Activated CD4-positive, alpha-beta T cell treated with anti-CD3 and anti-CD28 coated beads, Interleukin-2, amount 50 U/mL, for 48 hours (primary cell): ENCODE measurements at places on chromosomes 2 and 18.
A peak's percentile ranks its signal among the peaks of the same experiment; 100 is the strongest.

DNA sequence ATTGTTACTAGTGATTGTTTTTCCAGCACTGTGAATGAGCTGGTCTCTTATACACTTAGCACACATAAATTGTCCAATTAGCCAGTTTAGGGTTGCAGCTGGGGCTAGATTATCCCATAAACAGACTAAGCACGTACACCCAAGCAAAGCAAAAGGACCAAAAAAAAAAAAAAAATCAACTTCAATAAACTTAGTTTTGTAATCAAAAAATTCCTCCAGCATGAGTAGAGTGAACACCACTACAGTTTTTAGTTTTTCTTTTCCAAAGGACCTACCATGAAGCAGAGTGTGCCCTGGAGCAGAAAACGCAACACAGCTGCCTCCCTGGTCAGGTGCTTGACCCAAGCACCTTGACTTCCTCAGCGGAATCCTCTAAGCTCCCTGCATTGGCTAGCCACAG is 249.4 kb upstream of the SLC14A2 start:
- DNase-seq = no peak

- no peak for DNase-seq
These were observed 28.6 kb upstream of the CETN1 start for GRCh38 chr18:551404-552061.

DNA sequence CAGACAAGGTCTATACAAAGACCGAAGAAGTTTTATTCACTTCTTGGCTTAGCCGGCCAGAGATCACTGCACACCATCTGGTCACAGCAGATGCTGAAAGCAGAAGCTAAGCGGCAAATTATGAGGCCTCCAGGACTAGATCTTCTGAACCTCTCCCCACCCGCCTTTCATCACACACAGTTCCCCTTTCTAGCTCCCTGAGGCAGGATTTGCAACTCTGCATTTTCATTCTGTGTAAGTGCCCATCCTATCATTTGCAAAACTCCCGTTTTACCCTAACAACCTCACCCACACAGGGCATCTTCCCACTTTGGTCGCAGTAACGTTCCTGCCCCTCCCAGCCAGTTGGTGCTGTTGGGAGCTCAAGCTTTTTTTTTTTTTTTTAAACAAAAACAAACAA is 3.1 kb upstream of the MOB1A start:
- DNase-seq = no peak

DNA sequence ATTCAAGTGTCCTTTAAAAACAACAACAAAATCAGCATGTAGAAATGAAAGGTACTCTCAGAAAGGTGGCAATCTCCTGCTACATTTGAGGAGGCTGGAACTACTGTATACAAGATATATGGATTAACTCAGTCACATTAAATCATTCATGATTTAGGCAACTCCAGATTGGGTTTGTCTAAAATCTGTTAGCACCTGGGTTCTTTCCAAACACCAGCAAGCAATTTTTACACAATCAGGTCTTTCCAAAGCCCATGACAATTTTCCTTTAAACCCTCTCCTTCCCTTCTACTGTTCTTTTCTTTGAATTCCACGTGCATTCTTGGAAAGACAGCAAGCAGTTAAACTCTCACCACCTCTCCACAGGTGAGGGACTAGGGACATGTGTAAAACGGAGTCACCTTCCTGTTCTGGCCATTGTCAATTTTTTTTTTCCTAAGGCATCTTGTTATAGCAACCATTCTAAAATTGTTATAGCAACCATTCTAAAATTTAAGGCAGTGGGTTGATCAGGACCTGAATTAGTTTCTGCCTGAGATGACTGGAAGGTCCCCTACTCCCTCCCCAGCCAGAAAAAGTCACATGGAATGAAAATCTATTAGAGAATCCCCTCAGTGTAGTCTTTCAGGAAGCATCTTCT is 113.9 kb downstream of the ANKRD44 start:
- DNase-seq = no peak

GRCh38 chr2:188884517-188884916 is 89.7 kb upstream of the COL3A1 start:
- no peak for DNase-seq

- peak; percentile 55 for DNase-seq
These were observed at the start of gene PDE11A for GRCh38 chr2:178072383-178073301. PDE11A (minus strand) TSS chr2:178072777; CDS start chr2:178072437, 340 bp downstream.

GRCh38 chr2:42696987-42697386 is 66.9 kb downstream of the OXER1 start:
- no peak for DNase-seq

GRCh38 chr2:216644842-216645635 is 11.8 kb downstream of the IGFBP2 start:
- no peak for DNase-seq

GRCh38 chr2:172193331-172194089 is 90.8 kb upstream of the DLX2 start:
- DNase-seq = no peak

DNA sequence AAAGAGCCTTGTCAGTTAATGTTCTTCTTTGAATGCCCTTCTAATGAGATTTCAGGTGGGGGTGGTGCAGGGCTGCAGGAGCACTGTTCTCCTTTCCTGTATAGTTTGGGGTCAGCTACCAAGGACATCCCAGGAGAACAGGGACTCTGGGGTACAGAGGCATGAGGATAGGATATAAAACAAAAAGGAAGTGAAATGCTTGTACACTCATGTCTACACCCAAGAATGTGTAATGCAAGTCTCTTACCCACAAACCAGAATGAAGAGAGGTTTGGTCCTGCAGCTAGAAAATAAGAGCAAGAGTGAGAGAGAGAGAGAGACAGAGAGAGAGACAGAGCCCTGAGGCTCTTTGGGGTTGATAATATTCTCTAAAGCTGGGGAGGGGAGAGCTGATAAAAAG is 151.8 kb upstream of the KCTD1 start:
- no peak for DNase-seq

GRCh38 chr2:227914362-227914761 is 42.9 kb downstream of the DAW1 start:
- DNase-seq = no peak

DNA sequence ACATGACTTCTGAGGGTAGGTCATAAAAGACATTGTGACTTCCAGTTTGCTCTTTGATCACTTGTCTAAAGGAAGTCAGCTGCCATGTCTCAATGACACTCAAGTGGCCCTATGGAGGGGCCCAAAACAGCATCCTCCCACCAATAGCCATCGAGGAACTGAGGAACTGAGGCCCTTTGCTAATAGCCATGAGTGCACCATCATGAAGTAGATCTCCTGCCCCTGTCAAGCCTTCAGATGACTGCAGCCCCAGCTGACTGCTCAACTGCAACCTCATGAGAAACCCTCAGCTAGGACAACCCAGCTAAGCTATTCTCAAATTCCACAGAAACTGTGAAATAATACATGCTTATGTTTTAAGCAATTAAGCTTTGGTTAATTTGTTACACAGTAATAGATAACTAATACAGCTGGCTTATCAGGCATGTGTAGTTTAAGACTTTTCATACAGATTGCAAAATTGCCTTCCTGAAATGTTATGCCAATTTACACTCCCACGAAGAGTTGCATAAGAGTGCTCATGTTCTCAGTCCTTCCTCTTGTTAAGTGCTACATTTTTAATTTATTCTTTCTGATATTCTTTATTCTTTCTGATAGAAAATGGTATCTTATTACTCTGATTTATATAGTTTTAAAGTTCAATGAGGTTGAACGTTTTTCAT is 105.6 kb upstream of the NDUFV2 start:
- DNase-seq = no peak

GRCh38 chr2:49199266-49199665 is 45.0 kb upstream of the FSHR start:
- no peak for DNase-seq

DNA sequence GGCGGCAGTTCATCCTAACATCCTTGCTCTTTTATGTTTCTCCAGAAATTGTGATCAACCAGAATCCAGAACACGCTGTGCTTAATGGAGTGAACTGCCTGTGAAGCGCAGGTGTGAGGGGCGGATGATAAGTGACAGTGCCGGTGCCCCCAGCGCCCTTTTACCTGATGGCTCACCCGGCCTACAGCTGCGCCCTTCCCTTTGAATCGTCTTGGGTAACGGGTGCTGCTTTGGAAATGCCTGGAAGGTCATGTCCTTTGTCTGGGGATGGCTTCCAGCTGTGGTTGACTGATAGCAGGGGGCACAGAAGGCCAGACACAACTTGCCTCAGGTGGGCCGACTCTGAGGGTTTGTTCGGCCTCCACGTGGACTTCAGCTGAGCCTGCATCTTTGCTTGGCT is 119.4 kb downstream of the LPIN1 start:
- DNase-seq = no peak

GRCh38 chr18:59952283-59953007 is 52.6 kb downstream of the PMAIP1 start:
- no peak for DNase-seq

DNA sequence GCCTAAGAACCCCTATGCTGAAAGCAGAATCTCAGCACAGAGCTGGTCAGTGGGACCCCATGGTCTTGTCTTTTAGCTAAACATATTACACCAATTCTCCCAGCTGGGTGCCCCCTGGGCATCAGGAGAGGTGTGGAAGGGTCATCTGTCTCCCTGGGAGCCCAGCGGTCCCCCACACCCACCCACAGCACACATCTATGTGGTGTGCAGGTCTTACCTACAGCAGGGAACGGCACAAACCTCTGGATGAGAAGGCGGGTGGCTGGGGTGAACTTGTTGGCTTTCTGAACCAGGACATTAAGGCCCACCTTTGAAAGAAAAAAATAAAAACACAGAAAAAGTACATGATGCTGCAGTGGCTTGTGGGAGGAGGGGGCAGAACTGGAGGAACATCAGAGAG is 70.7 kb downstream of the EMX1 start:
- no peak for DNase-seq

DNA sequence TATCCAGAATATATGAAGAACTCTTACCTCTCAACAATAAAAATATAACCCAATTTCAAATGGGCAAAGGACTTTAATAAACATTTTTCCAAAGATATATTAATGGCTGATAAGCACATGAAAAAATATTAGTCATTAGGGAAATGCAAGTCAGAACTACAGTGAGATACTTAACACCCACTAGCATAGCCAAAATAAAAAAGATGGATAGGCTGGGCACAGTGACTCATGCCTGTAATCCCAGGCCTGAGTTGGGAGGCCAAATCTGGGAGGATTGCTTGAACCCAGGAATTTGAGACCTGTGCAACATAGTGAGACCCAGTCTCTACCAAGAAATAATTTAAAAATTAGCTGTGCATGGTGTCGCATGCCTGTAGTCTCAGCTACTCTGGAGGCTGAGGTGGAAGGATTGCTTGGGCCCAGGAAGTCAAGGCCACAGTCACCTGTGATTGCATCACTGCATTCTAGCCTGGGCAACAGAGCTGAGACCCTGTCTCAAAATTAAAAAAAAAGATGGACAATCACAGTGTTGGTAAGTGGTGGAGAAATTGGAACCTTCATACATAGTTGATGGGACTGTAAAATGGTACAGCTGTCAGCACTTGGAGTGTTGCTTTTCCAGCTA is 25.1 kb downstream of the MARCHF7 start:
- no peak for DNase-seq

DNA sequence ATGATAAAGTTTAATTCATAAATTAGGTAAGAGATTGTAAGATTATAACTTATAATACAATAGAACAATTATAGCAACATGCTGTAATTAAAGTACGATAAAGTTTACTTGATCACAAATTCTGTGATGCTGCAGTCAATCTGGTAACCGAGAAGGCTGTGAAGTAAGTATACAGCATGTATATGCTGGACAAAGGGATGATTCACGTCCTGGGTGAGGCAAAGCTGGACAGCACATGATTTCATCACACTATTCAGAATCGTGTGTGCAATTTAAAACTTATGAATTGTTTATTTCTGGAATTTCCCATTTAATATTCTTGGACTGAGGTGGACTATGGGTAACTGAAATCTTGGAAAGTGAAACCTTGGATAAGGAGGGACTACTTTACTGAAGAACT is 522.2 kb upstream of the CNTNAP5 start:
- DNase-seq = no peak

- no peak for DNase-seq
These were observed 1027.7 kb downstream of the TMEM182 start for GRCh38 chr2:103789381-103790095.

DNA sequence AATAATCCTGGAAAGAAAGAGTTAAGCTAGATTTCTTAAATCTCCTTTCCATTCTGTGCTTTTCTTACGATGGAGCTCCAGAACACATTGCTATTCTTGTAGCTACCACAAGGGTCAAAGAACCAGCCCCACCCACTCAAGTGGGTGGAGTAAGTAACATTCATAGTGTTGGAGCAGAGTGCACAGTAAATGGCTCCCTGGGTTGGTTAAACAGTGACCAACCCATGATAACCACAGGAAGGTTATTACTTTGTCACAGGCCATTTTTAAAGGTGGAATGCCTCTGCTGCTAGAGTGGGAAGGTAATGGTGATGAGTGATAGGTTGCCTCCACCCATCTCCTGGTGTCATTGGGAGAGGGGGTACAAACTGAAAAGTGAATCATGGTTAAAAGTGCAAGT is 13.9 kb downstream of the ARPC2 start:
- peak; percentile 37 for DNase-seq

DNA sequence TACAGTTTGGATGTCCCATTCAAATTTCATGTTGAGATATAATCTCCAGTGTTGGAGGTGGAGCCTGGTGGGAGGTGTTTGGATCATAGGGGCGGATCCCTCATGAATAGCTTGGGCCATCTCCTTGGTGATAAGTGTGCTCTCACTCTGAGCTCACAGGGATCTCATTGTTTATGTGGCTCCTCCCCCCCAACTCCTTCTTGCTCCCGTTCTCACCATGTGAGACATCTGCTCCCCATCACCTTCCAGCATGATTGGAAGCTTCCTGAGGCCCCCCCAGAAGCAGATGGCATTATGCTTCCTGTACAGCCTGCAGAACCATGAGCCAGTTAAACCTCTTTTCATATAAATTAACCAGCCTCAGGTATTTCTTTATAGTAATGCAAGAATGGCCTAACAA is 3.0 kb upstream of the INPP1 start:
- no peak for DNase-seq

DNA sequence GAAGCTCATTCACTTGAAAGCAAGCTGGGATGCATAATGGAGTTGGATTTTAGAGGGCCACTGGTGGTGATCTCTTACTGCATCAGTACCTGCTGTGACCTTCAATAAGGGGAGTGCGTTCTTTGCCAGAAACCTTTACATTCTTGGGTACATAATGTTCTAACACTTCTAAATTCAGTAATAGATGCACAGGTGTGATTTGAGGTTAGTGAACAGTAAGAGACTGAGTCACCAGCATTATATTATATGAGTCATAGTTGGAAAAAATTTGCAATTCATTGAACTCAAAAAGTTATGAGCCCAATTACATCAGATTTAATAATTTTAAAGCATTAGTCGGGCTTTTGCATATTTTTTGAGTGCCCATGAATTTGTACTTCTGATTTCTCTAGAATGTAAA is 803.3 kb downstream of the ADCYAP1 start:
- DNase-seq = no peak

DNA sequence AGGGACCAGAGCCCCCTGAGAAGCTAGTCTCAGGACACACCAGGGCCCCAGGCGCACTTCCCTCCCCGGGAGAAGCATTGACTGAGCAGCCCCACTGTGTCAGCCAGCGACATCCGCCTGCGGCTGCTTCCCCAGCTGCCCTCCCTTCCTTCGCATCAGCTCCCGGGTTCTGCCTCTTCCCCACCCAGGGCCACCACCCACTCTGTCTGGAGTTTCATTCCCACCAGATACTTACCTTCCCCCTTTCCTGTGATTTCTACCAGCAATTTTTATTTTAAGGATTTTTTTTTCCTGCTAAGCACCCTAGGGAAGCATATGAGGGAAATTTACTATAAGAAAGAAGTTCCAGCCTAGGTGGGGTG is 99.2 kb downstream of the SMAD7 start:
- no peak for DNase-seq
